HEK293T (cell line): ENCODE measurements at places on chromosomes 11 and 22.
A peak's percentile ranks its signal among the peaks of the same experiment; 100 is the strongest.

DNA sequence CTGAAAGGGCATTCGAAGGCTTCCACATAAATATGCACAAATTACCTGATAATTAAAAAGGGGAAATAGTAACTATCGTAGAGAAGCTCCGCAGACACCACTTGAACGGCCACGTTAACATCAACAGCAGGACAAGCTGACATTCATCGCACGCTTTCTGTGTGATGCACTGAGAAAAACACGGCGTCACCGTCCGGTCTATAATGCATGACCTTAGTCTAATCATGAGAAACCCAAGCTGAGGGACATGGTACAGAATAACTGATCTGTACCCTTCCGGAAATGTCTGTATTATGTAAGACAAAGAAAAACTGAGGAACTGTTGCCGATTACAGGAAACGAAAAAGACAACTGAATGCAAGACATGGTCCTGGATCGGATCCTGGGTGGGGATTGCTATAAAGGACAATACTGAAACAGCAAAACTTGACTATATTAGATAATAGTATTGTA lies 678 bp upstream of the RANGAP1 start:
- DNase-seq = no peak

GRCh38 chr11:94152678-94153065 lies 24.0 kb downstream of the PANX1 start:
- DNase-seq = no peak

DNA sequence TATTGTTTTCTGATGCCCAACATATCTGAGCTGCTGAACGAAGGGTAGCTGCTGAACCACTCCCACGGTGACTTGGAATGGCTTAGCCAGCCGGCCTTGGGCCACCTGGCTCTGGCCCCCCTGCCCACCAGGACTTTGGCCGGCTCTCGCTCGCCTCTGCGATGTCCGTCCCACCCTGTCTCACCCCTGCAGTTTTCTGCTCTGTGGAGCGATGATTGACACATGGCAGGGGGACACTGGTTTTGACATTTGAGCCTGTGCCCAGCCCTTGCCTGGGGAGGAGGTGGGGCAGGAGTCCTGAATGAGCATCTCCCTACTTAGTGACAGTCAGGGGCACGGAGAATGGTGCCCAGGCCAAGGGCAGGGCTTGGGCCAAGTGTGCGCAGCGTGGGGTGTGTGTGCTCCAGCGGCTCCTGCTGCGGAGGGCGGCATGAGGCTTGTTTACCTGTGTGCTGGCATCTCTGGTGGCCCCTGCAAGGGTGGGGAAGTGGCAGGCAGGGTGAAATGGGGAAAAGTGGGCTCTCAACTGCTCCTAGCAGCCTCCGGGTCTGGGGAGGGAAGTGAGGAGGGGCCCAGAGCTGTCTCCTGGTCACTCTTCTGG lies 15.7 kb upstream of the CDKN1C start:
- no peak for DNase-seq

- no peak for DNase-seq
Measured at GRCh38 chr11:131910523-131911387, 540.3 kb downstream of the NTM start.

DNA sequence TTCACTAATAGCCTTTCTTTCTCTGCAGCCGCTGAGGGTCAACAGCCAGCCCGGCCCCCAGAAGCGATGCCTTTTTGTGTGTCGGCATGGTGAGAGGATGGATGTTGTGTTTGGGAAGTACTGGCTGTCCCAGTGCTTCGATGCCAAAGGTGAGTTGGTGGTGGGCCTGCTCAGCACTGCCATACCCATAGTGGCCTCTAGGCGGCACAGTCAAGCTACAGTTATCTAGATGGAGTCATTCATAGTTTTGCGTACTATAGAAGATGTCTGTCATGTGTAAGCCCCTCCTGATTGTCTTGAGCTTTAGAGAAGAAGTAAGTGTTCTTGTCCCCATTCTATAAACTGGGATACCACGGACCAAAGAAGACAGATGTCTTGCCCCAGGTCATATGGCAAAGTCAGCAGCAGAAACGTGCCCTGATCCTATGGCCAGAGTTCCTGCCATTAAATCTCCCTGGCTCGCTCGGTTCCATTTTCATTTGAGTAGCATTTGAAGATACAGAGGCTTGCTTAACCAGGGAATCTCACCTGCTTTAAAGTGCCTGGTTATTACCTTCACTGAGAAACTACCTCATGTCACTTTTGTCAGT lies 42.1 kb upstream of the CRTAM start:
- peak; percentile 73 for DNase-seq

DNA sequence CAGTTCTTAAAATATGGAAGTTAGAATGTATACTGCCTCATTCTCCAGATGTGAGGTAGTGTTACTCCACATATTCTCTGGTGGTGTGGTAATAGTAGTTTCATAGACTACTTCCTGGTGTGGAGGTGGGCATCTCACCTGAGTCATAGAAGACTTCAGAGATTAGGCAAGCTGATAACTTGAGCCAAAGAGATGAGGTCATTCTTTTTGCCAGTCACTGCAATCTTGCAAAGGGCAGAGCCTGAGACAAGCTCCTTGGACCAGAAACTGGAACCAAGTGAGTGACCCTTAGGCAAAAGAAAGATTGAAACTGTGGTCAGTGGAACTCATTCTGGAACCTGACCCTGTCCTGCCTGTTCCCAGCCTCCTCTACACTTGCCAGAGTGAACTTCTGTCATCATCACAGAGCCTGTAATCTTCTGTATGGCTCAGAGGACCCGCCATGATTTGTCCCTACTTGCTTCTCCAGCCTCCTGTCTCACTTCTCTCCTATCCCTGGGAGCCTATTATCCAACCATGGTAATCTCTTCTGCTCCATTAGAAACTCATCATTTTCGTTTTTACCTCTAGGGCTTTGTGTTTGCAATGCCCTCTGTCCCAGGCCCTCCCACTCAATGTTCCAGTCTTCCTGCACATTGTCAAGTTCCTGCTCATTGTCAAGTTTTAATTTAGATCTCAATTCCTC lies 10.6 kb upstream of the CCDC83 start:
- no peak for DNase-seq
